ENCODE measurements at places on chromosomes 4 and X. TPM values are rescaled to one million over a fixed set of nuclear protein-coding genes. Genes with fewer than 3 reads are reported as not detected.

DNA sequence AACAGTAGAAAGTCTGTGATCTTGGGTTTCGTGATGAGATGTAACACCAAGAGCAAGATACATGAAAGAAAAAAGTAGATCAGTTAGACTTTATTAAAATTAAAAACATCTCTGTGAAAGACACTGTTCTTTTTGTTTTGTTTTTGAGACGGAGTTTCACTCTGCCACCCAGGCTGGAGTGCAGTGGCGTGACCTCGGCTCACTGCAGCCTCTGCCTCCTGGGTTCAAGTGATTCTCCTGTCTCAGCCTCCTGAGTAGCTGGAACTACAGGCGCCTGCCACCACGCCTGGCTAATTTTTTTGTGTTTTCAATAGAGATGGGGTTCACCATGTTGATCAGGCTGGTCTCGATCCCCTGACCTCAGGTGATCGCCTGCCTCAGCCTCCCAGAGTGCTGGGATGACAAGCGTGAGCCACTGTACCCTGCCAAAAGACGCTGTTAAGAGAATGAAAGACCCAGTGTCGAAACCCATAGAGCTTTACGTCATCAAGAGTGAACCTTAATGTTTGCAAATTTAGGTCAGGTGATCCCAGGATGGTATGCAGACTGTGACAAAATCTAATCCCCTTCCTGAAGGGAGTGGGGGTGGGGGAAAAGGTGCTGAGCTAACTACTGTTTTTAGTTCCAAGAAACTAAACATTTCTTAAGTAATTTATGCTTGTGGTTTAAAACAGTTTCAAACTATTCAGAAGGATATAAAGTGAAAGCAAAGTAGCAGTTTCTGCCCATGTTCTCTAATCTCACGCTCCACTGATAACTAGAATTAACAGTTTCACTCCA is 8.0 kb downstream of the OFD1 start:
- no peak for DNase-seq

GRCh38 chr4:126267689-126268088 is 952.9 kb downstream of the FAT4 start:
- no peak for DNase-seq

DNA sequence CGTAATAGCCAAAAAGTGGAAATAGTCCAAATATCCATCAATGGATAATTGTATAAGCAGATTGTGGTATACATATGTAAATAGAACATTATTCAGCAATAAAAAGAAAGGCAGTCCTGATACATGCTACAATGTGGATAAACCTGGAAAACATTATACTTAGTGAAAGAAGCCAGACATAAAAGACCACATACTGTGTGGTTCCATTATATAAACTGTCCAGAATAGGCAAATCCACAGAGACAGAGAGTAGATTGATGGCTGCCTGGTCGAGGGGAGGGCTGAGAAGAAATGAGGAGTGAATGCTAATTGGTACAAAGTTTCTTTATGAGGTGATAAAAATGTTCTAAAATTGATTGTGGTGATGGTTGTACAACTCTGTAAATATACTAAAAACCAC is 397.4 kb upstream of the RPS6KA3 start:
- peak; percentile 41 for DNase-seq

DNA sequence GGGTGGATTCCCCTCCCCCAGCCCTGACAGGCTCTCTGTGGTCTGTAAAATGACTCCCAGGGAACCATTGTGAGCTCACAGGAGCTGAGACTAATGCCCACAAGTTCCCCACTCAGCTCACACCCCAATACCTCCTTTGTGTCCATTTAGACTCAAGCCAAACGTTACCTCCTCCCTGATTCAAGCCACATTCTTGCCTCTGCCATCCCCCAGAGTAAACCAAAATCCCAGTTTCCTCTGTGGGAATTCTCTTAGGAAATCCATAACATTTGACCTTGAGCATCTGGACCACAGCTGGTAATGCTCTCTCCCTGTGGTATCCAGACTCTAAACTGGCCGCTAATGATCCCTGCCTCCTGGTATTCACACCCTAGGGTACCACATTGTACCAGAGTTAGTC is 26.3 kb upstream of the KDM5C start:
- no peak for DNase-seq

DNA sequence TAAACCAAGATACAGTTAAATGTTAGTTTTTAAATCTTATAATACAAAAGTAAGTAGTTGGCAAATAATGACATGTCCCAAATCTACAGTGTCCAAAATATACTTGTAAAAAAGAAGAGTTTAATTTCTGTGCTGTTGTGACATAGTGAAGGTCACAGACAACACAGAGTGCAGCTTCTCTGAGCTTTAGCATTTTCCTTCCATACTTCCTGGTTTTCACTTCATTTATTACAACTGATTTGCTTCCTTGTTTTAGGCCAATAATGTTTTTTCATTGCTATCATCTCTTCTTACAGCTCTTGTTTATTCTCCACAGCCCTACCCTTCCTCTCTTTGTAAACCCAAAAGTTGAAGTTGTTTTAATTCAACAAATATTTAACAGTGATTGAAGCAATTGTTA is 132.4 kb upstream of the TET2 start:
- no peak for DNase-seq

- no peak for DNase-seq
Observed at GRCh38 chr4:102783006-102783405, 22.2 kb upstream of the MANBA start.

DNA sequence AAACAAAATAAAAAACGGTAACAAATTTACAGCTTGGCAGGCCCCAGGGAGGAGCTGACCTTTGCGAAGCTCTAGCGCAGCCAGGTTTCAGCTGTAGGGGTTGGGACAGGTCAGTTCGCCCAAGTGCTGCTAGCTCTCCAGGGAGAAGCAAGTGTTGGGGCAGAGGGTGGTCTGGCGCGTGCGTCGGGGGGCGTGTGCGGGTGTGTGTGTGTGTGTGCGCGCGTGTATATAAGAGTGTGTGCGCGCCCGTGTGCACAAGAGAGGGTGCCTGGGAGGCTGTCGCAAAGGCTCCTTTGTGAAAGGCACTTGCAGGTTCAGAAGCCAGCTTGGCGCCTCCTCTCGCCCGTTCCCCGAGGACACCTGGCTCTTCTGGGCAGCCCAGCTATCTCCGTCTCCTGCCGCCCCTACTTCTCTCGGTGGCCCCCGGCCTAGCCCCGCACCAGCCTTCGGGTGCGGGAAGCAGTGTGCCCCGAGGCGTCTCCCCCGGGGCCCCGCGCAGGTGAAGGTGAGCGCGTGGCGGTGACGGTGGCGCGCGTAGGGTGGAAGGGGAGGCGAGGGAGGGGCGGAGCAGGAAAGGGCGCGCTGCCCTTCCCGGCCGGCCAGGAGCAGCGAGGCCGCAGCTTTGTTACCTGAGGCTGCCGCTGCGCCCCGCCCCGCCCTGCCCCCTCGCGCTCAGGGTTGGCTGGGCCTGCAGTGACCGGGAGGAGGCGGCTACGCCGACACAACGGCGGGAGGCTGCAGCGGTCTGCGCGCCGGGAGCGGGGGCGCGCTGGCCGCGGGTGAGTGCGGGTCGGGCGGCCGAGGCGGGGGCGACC is at the start of gene FHDC1:
Gene FHDC1, plus strand, starts transcription at position 693 of the 815 bp plus-strand sequence. CDS start 6,735 bp downstream, outside the sequence.
- DNase-seq, result peak; percentile 63

DNA sequence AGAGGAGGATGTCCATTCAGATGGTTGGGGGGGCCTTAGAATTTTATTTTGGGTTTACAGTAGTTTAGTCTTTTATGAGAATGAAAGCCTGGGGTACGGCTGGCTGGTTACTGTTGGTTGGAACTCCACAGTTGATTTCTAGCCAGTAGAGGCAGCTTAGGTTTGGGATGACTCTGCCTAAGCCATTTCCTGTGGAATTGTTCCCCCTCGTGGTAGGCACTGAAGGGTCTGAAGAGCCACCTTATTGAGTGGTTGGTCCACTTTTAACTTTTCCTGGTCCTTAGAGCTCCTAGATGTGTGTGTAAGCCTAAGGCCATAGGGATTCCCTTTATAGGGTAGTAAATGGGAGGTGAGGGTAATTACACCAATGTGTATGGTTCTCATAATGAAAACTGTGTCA is 19.7 kb downstream of the SPIN3 start:
- DNase-seq, result no peak

DNA sequence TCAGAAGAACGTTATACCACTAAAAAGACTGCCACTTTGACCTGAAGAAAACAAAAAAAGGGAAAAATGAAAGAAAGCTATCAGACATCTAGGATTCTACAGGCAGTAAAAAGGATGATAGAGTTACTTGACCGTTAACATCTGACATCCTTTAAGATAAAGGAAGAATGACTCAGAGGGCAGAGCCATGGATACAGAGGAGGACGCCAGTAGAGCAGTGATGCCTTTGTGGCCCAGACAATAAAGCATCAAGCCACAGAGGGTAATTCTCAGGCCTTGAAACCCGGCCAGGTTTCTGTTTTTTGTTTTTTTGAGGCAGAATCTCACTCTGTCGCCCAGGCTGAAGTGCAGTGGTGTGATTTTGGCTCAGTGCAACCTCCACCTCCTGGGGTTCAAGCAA is 9.5 kb upstream of the BEX1 start:
- no peak for DNase-seq

GRCh38 chrX:124010157-124010556 is 48.7 kb downstream of the STAG2 start:
- no peak for DNase-seq

GRCh38 chr4:140720387-140721304 is 35.5 kb downstream of the TBC1D9 start:
- DNase-seq, result no peak

DNA sequence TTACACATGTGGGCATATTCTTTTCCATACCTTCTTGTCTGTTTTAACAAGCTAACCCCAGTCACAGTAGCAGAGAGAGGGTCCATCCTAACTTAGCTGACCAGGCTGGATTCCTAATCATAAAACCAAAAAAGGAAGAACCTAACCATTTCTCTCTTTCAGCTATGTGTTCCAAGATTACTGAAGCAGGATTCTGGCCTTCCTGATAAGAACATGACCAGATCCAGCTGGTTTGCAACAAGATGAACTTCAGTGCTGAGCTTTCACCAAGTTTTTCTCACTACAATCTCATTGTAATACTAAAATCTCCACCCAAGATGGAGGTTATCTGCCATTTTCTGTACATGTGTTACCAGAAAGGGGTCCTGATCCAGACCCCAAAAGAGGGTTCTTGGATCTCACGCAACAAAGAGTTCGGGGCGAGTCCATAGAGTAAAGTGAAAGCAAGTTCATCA is 20.4 kb upstream of the UBA6 start:
- no peak for DNase-seq

DNA sequence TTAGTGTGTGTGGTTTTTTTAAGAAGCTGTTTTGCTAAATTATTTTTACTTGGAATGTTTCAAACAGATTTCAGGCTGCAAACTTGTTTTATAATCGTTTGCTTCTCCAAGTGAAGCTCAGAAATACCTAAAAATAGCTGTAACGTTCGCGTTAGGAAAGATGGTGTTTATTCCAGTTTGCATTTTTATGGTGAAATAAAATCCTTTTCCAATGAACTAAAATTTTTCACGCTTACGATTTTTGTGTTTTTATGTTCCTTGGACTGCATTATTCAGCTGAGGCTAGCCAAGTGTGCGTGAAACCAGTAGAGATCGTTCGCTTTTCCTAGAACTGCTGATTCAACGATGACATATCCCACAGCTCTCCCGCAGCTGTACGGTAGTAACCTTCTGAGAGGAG is 10.9 kb downstream of the AKAP17A start:
- no peak for DNase-seq

- no peak for DNase-seq
Observed at GRCh38 chr4:84673475-84674240, 90.7 kb downstream of the CDS1 start.

GRCh38 chr4:76758290-76758882 is 139.6 kb downstream of the SOWAHB start:
- peak; percentile 74 for DNase-seq

DNA sequence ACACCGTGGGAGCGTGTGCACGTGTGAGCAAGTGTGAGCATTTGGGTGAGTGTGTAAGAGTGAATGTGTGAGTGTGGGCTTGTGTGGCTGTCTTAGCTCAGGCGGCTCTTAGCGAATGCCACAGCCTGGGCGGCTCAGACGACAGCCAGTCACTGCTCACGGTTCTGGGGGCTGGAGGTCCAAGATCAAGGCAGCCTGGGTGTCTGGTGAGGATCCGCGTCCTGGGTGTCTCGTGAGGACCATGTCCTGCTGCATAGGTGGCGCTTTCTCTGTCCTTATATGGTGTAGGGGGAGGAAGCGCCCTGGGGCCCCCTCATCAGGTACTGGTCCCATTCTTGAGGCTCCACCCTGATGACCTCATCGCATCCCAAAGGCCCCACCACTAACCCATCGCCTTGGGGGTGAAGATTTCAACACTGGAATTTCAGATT is 4.5 kb downstream of the DOK7 start:
- no peak for DNase-seq

GRCh38 chr4:133424605-133425004 is 275.5 kb downstream of the PCDH10 start:
- DNase-seq, result no peak

DNA sequence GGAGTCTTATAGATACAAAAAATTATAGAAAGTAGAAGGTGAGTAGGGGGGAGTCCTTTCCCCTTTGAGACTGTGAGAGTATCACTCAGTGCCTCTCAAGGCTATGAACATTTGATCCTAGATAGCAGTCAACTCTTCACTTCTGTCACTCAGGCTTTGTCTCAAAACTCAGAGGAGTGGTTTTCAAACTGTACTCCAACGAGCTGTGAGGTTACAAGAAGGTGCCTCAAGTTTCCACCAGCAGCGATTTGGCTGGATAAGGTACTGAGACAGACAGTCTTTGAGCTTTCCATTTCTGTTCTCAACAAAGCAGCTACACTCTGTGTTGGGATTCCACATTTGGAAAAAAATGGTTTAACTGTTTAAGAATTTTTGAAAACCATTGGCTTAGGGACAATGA is 48.0 kb upstream of the NDST3 start:
- DNase-seq, result no peak

DNA sequence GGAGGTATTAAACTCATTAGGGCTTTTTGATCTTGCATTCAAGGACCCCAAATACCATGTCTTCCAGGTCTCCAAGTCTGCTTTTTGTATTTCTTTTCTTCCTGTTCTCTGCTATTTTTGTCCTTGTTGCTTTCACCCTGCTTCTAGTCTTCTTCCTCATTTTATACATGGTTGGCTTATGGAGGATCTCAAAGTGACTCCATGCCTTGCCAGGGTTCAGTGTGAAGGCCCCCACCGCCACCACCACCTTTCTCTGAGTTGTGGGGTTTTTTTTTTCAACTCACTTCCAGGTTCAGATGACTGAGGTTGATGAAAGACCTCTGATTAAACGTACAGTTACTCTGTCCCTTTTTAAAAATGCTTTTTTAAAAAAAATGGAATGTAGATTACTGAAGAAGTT is 96.3 kb downstream of the MAML3 start:
- DNase-seq, result no peak

DNA sequence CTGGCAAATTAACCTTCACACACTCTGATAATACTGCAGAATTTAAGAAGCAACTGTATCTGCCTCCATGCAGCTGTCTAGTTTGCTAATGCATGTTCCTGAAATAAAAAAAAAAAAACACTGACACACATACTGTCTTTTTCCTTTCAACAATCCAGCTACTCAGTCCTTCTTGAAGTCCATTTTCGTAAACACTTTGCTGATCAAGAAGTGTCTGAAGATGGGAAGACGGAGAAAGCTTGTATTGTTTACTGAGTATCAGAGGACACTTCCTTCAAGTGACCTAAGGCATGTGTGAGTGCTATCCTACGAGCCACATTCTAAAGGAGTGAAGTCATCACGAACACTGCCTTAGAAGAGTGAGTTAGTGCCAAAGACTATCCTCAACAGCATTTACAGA is 82.6 kb downstream of the LUZP4 start:
- no peak for DNase-seq

Gene EMD
- 111 TPM for polyA plus RNA-seq

Gene CT45A2
- polyA plus RNA-seq, result not detected

Gene CXorf49
- polyA plus RNA-seq, result not detected

Gene TASL
- polyA plus RNA-seq, result not detected

Gene NAT8L
- 36.3 TPM for polyA plus RNA-seq
